ENCODE measurements at places on chromosomes 1 and 21. TPM values are rescaled to one million over a fixed set of nuclear protein-coding genes. Genes with fewer than 3 reads are reported as not detected.

GRCh38 chr1:235434001-235434400 lies 66.8 kb downstream of the TBCE start:
- no peak for DNase-seq

GRCh38 chr1:154843636-154844296 lies 26.3 kb downstream of the KCNN3 start:
- DNase-seq: no peak

- DNase-seq: no peak
These were observed 74.4 kb downstream of the PTGS2 start for GRCh38 chr1:186605762-186606350.

DNA sequence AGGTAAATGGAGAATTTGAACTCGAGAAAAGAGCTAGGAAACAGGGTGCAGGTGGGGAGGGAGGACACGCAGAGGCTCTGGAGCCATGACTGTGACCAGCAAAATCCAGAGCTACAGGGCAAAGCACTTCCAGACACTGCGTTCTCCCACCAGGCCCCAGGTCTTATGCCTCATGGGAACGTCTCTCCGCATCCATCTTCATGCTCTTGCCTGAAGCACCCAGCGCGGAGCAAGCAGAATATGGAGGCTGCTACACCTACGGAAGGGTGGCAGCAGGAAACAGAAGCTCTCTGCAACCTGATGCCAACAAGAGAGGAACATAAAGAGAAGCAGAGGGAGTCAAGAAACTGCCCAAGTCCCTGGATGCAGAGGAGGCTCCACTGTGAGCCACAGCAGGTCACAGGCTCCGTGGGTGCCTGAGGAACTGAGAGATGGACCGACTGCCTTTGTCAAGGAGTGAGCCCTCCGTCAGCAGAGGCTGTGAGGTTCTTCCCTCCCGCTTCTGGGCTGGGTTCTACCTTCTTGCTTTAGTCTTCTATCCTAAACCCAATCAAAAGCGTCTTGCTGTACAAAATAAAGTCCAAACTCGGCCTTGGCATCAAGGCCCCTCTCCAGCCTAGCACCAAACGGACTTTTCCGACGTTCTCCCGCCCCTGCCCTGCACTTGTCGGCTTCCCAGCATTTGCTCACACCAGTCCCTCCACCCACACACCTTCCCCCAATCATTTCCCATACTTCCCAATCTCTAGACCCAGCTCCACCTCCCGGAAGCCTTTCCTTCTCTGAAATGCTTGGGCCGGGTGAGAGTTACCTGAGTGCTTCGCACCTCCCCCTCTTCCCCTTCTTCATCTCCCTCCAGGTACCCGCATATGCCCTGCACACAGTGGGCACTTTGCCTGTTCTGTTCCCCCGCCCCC lies 930 bp downstream of the DHCR24 start:
- peak; percentile 69 for DNase-seq

DNA sequence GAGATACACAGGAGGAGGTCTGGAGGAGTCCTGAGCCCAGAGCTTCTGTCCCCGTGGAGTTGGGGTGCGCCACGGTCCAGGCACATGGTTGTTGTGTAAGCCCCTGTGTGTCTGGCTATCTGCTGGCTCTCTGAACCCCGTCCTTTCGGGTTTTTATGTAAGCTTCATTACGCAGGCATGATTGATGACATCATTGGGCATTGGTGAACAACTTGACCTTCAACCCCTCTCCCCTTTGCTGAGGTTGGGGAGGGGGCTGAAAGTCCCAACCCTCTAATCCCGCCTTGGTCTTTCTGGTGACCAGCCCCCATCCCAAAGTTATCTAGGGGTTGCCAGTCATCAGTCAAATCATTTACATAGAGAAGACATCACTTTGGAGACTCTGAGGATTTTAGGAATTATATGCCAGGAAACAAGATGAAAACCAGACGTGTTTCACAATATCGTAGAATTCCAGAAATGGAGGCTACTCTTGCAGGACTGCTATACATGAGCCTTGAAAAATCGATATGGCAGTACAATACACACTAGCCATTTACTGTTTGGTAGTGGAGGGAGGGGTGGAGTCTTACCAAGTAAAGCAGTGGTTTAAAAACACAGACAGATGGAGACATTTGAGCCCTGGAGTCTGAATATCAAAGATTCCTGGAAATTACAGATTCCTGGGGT lies 69.8 kb upstream of the SCAF4 start:
- no peak for DNase-seq

- no peak for DNase-seq
These were observed 16.9 kb downstream of the CAPZB start for GRCh38 chr1:19468397-19468956.

The TCHH gene
- total RNA-seq: 0.13 TPM

Measured in kidney (tissue), 22 donors.